ENCODE measurements at places on chromosomes 12 and 14.

GRCh38 chr12:77005611-77006098 lies 59.7 kb downstream of the E2F7 start:
- no peak for DNase-seq

DNA sequence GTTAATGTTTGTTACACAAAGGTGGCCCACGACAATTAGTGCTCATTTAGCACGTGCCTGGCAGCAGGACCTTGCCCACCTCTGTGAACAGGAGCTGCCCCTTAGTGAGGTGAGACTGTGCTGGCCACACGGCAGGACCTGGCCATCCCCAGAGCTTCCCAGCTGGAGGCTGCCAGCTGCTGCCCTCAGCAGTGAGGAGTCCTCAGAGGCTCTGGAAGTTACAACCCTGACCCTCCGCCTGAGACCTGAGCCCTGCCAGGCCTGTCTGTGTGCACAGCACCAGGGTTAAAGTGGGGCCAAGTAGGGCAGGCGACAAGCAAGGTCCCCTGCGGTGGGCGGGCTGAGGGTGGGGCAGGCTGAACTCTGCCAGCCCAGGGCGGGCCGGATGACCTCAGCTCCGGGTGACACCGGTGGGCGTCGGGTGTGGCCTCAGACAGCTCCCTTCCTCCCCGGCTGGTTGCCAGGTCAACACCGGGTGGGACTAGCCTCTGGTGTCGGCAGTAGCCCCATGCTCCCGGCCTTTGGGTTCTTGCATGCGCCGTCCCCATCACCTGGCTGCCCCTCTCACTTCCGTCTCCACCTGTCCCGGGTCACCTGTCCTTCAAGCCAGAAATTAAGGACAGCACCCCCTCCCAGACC lies 9.2 kb upstream of the LBHD2 start:
- DNase-seq = no peak

DNA sequence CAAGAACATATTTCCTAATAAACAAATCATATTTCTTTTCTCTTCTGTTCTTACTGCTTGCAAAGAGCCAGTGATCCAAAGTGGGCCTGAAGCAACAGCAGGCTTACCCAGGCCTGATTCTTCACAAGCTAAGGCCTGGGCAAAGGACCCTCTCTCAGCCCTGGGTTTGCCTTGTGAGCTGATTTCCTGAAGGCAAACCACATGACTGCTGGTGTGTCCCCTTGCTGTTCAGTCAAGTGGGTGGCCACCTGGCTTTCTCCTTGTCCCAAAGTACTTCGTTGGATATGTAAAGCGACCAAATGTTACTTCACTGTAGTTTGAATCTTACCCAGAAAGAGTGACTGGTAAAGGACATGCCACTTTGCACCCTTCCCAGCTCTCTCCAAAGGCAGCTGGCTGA lies 392.9 kb downstream of the ZFP36L1 start:
- DNase-seq = no peak

- DNase-seq = no peak
Observed at GRCh38 chr14:23521785-23522640, 29.6 kb downstream of the ZFHX2 start.

GRCh38 chr12:98399532-98399931 lies 115.9 kb upstream of the TMPO start:
- DNase-seq = no peak

GRCh38 chr12:49088150-49088931 lies 6.3 kb downstream of the DHH start:
- DNase-seq = peak; percentile 37

- no peak for DNase-seq
Observed at GRCh38 chr14:72666610-72667009, 227.3 kb downstream of the DPF3 start.

DNA sequence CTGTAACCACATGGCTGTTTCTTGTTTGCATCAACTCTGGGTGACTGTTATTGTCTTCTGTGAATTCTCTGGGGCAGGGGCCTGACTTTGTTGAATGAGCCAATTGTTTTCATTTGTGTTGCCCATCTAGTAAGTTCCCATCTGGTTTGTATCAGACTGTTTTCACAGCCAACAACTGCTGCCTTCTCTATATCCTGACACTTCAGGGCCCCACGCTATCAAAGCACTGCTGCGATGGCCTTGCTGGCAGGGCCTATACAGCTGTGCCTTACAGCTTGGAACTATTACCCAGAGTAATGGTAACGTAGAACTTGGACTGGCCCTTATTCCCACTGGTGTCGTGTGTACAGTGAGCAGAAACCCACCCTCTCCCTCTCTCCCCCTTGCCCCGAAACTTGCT lies 104.3 kb upstream of the DACT1 start:
- no peak for DNase-seq

GRCh38 chr12:10661338-10661737 lies 12.5 kb downstream of the STYK1 start:
- DNase-seq = no peak

DNA sequence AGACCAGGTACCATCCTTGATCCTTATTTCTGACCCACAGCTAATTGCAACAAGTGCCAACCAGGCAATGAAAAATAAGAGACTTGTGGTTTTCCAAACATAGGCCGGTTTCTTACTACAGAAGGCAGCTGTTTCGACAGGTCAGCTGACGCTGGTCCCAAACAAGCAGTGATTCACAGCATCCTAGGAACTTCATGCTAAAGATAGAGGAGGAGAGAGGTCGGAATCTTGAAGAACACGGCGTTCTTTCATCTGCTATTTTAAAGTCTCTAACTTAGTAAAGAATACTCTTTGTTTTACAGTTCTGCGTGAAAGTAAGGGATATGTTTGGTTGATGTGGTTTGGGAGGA lies 28.1 kb upstream of the ADGRD1 start:
- DNase-seq = no peak

- DNase-seq = no peak
Observed at GRCh38 chr14:67410313-67410712, 1.7 kb downstream of the PLEK2 start.

DNA sequence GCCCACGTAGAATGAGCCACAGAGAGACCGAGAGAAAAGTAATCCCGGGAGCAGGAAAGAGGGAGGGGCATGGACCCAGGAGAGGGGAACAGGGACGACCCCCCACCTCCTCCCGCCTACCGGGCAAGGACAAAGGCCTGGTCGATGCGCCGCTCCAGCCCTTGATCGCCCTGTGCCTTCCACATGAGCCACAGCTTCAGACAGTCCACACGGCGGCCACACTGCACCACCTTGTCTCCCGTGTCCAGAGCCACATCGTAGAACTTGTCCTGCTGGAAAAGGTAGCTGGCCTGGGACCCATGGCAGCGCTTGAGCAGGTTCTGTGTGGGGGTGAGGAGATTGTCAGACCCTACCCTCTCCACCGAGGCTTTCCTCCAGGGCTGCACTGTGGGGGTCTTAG lies 20.5 kb upstream of the ZNF740 start:
- DNase-seq = no peak

GRCh38 chr12:52660934-52661499 lies 9.0 kb upstream of the KRT2 start:
- no peak for DNase-seq

- no peak for DNase-seq
Observed at GRCh38 chr14:65860956-65861611, 448.6 kb downstream of the FUT8 start.

DNA sequence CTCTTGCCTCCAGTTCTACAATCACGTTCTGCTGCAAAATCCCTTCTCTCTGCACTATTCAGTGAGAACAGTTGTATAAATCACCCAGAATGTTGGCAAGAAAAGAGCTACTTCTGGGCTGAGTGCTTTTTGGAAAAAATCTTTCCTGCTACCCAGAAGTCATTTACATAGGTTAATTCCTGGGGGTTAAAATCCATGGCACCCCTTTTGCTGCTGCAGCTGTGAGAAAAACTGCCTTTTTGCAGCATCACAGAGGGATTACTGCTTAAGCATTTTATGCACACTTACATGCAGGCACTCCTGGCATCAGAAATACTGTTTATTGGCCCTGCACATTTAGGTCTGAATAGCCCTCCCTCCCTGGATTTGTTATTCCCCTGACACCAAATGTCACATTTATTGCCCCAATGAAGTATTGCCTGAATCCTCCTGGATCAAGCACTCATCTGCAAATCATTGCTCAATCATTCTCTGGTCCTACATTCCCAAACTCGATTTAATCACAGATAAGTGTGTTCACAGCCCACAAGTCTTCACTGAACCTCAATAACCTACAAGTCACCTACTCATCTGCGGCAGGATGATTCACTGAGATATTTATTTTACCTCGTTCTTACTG lies 43.1 kb upstream of the CCDC196 start:
- DNase-seq = no peak

- no peak for DNase-seq
Observed at GRCh38 chr14:83101846-83102245, 1568.2 kb upstream of the SEL1L start.

GRCh38 chr12:110907583-110907982 lies 12.8 kb downstream of the MYL2 start:
- DNase-seq = no peak

DNA sequence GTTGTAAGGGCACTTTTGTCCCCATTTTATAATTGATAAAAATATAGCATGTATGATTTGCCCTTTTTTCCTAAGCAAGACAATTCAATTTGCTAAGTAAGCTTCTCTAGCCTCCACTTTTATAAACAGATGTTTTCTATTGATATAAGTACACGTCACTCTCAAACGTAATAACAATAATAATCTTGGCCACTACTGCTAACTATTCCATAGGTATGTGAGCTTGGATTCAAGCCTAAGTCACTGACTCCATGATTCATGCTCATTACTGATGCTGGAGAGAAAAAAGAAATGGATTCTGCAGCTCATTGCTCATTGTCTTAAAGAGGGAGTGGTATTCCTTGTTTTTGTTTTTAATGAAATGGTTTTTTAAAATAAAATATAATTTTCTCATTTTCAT lies 661.0 kb downstream of the GALC start:
- no peak for DNase-seq

DNA sequence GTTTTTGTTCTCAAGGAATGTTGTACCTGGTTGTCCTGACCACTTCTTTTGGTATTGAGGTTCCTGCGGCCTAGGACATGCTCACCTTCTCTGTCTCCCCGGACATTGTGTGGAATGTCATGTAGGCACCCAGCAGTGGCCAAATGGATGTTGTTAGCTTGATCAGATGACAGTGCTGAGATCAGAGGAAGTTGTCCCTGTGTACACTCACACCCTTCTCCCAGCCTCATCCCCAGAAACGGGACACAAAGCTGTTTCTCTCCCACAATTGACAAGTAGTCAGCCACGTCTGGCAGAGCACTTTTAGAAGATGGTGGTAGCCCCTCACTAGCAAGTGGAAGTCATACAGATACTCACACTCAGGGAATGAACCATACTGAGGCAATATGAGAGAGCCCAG lies 3.0 kb downstream of the PLEKHH1 start:
- DNase-seq = no peak

DNA sequence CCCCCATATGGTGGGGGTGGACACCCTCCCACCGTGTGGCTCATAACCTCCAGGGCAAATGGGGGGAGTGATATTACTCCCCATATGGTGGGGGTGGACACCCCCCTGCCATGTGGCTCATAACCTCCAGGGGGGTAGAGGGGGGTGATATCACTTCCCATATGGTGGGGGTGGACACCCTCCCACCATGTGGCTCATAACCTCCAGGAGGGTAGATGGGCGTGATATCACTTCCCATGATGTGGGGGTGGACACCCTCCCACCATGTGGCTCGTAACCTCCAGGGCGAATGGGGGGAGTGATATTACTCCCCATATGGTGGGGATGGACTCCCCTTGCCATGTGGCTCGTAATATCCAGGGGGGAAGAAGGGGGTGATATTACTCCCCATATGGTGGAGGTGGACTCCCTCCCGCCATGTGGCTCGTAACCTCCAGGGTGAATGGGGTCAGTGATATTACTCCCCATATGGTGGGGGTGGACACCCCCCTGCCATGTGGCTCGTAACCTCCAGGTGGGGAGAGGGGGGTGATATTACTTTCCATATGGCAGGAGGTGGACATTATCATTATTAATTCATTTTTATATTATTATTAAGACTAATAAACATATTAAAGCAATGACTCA lies 51.2 kb upstream of the OXA1L start:
- no peak for DNase-seq

- DNase-seq = no peak
Observed at GRCh38 chr14:60151715-60152114, 13.5 kb downstream of the DHRS7 start.

DNA sequence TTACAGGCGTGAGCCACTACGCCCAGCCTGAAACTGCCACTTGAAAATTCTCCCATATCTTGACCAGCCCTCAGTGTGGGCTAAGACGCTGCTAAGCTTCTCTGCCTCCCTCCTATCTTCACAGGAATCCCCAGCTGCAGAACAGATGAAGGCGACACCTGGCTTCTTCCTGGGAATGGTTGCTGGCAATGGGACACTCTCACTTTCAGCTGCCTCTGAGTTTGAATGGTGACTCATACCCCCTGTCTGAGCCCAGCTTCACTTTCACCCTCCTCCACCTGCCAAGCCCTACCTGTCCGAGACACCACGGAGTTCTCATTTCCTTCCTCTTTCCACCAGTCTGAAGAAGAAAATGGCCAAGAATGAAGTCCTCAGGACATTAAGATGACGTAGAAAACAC lies 18.3 kb upstream of the VASH1 start:
- DNase-seq = no peak

- no peak for DNase-seq
Observed at GRCh38 chr12:69529021-69529420, 56.2 kb upstream of the CCT2 start.

DNA sequence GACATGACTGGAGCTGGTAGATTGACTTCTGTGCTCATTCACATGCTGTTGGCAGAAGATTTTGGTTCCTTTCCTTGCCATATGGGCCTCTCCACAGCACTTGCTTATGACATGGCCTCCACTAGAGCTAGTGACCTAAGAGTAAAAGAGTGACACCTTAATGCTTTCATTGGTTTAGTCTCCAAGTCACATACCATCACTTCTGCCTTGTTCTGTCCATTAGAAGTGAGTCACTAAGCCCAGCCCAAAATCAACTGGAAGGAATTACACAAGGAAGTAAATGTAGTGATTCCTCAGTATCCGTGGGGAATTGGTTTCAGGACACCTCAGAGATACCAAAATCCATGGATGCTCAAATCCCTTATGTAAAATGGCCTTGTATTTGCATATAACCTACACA lies 81.3 kb downstream of the PPHLN1 start:
- no peak for DNase-seq

DNA sequence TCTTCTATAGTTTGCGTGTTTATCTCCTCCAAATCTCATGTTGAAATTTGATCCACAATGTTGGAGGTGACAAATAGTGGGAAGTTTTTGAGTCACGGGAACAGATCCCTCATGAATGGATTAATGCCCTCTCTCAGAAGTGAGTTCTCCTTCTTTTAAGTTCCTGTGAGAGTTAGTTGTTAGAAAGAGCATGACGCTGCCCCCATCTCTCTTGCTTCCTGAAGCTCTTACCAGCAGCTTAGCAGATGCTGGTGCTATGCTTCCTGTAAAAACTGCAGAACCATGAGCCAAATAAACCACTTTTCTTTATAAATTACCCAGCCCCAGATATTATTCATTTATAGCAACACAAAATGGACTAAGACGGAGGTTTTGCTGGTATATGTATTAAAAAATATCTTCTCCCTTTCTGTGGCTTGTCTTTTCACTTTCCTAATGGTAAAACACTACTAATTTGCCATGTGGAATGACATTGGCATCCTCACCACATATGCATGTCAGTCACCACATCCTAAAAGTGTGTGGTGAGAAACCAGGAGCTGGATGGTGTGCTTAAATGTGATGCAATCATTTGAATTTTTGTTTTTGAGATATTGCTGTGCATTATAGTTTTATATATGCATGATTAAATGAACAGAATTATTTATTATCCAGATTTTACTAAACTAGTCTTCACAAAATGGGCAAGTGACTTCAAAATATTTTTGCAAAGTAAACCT lies 449.3 kb downstream of the ADAMTS20 start:
- no peak for DNase-seq

- DNase-seq = no peak
Observed at GRCh38 chr12:77239617-77240016, 174.2 kb upstream of the E2F7 start.

GRCh38 chr12:107368586-107368985 lies 275.2 kb upstream of the CRY1 start:
- DNase-seq = no peak
